ENCODE measurements at places on chromosomes 5 and 9.
A peak's percentile ranks its signal among the peaks of the same experiment; 100 is the strongest.

DNA sequence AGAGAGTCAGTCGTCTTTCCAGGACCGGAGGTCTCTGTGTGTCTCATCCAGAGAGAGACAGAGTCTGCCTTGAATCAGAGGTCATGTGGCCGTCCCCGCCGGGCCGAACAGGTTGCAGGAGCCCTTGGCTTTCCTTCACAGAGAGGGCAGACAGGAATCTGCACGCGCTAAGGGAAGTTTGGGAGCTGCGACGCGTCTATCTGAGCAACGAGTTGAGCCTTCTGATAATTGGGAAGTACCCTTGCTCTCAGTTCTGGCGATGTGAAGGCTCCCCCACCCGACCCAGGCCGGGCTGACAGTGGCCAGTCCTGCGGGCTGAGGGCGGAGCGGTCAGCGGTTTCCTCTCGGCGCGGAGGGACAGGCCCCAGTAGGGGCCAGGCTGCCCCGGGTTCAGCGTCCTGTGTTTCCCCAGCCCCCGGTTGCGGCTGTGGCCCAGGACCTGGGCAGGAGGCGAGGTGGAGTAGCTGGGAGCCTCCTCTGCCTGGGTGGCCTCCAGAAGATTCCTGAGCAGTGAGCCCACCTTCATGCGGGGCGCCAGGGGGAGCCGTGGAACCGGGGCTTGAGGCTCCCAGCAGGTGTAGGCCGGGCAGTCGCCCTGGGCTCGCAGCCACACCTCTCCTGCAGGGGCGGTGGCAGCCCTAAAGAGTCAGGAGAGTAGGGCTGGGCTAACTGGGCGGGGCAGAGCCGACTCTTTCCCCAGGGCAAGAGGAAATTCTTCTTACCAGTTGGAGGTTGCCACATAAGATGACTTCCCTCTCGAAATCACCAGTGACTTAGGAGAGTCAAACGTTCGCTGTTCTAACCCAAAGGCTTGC, 13.9 kb downstream of the NR2F1 start:
- no peak for DNase-seq

DNA sequence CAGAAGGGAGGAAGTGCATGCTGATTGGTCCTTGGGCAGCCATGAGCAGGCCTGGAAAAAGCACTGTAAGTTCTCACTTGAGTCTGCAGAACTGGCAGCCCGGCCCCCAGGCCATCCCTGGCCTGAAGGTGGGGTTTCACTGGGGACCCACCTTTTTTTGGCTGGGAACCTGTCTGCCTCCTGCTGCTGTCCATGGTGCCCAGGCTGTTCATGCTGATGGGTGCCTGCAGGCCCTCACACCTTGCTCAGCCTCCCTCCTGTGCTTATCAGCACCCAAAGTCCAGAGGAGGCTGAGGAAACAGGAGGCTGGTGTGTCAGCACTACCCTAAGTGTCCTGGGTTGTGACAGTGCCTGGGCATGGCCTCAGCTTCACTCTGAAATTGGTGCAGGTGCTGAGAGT, 134.4 kb upstream of the SPRY4 start:
- no peak for DNase-seq

DNA sequence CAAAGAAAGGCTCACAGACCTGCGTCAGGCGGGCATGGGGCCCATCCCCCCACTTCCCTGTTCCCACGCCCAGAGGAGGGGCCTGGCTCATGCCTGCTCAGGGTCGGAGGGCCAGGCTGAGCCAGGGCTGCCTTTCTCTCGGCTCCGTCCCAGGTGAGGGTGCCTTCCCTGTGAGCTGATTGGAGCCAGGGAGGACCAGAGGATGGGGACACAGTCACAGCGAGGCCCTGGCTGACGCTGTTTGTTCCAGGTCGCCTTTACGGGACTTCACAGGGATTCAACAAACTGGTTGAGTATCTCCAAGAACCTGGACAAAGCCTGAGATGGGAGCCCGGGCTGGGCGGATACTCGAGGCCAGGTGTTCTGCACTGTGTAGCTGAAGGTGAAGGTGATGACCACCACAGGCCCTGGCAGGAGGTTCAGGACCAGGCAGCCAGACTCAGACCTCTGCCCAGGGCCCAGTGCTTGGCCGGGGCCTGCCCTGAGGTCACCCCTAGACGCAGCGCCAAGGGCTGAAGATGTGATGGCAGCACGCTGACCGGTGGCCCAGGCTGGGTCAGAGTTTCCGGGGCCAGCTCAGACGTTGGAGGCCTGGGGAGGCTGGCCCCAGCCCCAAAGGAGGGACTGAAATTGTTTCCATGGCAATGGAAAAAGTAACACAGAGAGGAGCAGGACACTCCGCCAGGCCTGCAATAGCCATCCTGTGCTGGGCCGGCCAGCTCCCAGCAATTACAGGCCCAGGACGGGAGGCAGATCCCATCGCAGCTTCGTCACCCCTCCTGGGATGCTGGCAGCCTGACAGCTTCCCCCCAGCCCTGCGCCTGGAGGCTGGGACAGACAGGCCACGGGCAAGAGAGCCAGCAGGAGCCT, 65.3 kb upstream of the ADAMTS2 start:
- no peak for DNase-seq

DNA sequence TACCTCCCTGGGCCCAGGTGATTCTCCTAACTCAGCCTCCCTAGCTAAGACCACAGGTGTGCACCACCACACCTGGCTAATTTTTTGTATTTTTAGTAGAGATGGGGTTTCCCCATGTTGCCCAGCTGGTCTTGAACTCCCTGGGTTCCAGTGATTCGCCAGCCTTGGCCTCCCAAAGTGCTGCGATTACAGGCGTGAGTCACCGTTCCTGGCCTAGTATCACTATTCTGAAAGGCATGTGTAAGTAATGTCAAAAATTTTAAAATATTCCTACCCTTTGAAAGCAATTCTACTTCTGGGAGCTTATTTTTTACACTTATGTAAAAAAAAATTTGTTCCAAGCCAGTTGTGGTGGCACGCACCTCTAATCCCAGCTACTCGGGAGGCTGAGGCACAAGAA, 27.1 kb upstream of the TLE1 start:
- no peak for DNase-seq

DNA sequence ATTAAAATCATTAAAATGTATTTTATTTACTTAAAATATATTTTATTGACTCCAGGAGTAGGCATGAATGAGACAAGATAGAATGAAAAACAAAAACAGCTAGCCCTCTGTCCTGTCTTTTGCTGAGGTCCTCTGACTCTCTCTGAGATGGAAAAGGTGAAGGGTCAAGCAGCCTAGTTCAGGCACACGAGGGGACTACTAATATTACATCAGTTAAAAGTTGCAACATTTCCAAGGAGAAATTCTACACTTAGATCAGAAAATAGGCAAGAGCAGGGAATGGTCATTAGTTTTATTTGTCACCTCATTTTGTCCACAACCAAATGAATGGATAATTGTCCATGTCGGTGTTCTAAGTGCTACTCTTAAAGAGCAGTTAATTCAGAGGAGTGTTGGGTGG, 148.5 kb downstream of the CDH10 start:
- DNase-seq: no peak

DNA sequence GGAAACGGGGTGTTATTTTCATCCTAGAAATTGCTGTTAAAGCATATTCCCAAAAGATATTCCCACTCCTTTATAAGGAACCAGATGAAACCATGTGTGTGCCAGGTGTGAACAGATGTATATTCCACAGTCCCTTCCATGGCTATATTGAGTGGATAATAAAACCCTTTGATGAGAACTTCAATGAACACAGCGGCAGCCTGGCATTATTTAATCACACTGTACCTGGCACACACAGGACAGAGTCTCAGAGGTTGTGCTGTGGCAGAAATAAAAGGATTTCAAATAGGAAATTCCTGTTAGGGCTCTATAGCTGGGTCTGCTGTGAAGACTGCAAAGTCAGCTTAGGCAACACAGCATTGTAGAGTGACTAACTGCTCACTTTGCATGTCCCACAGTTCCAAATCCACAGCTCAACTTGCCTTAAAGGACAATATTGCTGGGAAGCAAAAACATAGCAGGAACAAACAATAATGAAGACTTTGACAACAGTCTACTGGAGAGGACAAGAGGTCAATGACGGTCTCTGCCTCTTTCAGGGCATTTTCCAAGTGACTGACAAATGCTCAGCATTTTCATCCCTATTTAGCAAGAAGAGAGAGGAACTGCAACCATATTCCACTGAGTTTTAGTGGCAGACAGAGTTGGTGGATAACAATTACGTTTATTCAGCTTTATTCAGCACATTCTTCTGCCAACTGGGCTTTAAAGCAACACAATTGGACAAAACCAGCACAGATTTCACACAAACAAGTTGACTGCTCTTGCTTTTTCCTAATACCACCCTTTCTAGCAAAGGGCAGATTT, 255.7 kb upstream of the RGMB start:
- no peak for DNase-seq

- no peak for DNase-seq
Observed at GRCh38 chr5:72681781-72682180, 134.7 kb upstream of the TNPO1 start.

DNA sequence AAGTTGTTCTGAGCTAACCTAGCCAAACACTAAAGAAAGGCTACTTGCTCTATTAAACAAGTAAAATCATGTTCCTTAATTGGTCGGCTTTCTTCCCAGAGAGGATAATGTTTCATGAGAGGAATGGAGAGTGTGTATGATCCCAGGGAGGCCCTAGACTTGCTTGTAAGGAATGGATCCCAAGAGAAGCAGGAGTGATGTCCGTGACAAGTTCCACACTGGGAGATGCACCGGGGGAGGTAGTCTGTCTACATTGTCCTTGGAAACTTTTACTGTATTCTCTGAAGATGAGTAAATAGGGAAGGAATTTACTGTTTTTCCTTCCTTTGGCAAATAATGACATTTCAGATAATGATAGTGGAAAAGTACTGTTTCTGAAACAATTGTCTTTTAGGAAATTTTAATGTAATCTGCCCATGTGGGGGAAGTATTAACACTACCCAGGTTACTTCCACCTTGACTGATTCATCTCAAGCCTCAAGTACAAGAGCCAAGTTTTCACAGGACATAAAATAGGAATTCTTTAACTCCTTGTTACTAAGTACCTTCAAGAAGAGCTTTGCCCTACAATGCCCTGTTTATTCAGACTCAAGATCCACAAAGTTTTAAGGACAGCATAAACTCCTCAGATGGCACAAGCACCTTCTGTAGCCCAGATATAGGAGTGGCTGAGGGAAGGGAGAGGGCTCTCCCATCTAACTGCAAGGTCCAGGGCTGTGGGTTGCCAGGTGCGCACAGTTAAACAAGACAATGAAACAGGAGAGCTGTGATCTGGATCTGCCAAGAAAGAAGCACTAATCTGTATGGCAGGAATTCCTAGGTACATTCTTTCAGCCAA, 152.1 kb downstream of the GNA14 start:
- DNase-seq: no peak

DNA sequence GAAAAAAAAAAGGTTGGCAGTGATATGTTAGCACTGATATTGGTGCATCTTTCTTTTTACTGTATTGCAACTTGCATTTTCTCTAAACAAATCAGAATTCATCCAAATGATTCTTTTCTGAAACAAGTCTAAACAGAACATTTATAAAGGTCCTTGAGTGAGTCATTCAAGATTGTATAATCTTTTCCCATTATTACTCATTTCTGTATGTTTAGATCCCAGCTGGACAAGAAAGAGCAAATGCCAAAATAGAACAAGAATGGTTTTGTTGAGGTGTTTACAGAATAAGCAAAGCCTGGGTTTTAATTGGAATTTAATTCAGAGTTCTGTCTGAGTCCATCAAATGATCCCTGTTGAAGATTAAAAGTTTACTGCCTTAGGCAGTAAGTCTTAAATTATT, 112.3 kb downstream of the VCAN start:
- DNase-seq: no peak

DNA sequence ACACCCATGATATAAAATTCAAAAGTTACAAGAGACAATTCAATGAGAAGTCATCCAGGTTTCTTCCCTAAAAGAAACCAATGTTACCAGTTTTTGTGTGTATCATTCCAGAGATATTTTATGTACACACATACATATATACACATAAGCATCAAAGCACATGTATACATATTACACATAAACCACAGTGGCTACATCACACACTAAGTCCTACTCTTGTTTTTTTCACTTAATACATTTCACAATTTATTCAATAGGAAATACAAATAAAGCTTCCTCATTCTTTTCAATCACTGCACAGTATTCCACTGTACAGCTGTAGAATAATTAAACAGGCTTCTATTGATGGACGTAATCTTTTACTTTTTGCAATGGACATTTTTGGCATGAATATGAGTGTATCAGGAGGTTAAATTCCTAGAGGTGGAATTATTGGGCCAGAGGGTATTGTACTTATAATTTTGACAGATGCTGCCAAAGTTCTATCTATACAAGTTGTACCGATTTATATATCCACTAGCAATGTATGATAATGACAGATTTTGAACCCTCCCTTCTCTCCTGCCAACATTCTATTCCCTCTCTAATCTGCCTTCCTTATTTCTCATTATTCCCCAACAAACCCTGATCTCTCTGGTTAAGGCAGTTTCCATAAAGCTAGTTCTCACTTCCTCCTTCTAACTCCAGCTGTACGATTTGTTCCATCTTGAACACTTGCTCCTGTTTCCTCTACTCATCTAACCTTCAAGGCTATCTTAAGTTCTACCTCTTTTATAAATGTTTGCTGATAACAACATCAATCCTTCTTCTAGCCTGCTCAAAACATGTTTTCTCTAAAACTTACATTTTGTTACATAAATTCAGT, 35.2 kb downstream of the MRPS27 start:
- DNase-seq: peak; percentile 61

DNA sequence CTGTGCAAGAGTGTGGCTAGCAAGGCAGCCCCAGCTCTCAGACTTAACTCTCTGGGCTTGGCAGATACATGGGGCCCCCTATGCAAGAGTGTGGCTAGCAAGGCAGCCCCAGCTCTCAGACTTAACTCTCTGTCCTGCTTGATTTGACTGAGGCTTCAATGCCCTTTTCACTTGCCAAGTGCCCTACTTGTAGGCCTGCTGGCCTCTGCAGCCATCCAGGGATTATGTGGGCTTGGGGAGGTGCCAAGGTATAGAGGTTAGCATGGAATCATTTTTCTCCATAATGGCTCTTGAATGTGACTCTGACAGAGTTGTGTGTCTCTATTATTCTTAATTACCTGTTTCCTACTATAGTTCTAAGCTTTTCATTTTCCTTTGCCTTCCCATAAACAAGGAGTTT, 115.5 kb upstream of the RUSC2 start:
- DNase-seq: no peak

GRCh38 chr5:171342362-171343111, 33.5 kb downstream of the TLX3 start:
- DNase-seq: peak; percentile 82

DNA sequence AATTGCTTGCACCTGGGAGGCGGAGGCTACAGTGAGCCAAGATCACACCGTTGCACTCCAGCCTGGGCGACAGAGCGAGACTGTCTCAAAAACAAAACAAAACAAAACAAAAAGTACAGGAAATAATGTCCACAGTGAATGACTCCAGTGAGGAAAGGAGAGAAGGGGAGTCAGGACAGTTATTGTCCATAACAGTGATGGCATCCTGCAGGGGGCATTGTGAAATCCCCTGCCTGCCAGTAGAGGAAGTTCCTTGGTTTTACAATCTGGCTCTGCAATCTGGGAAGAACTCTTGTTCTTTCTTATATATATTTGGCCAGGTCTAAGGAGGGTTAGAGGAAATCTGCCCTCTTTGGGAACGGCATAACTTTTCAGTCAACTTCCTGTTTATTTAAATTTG, 8.2 kb downstream of the SH3GL2 start:
- DNase-seq: no peak

GRCh38 chr5:20331826-20332225, 343.8 kb upstream of the CDH18 start:
- no peak for DNase-seq

GRCh38 chr9:137454145-137454596, 5.0 kb downstream of the NSMF start:
- DNase-seq: no peak

GRCh38 chr9:135790850-135791249, 88.9 kb downstream of the KCNT1 start:
- no peak for DNase-seq

- no peak for DNase-seq
Observed at GRCh38 chr9:98865284-98865875, 57.9 kb downstream of the GALNT12 start.
